ENCODE measurements at places on chromosomes 11 and 22. TPM values are rescaled to one million over a fixed set of nuclear protein-coding genes. Genes with fewer than 3 reads are reported as not detected.

CSRP3 gene
- total RNA-seq, result not detected

SLC22A9 gene
- total RNA-seq, result not detected

ANGPTL5 gene
- total RNA-seq, result not detected

RAC2 gene
- total RNA-seq, result 18.6 TPM

RFPL3 gene
- total RNA-seq, result not detected

CASP5 gene
- not detected for total RNA-seq
